Progenitor cell of endocrine pancreas (in vitro differentiated cells): ENCODE measurements at places on chromosomes 7 and 10.

- no peak for DNase-seq
These were observed 36.0 kb upstream of the CUX1 start for GRCh38 chr7:101781439-101781838.

DNA sequence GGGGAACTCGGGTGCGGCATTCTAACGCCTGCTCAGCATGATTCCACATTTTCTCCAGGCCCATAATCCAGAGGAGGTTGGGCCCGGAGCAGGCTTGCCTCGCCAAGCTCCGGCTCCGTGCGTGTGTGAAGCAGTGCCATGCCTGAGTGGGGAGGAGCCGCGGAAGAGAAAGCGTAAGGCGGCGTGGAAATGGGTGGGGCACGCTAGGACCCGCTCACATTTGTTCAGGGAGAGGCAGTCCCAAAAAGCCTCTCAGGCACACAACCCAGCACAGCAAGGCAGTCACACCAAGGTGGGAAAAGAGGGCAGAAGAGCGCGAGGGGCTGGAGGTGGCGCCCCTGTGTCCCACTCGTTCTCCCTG, 695 bp upstream of the VDAC2 start:
- DNase-seq, result no peak

DNA sequence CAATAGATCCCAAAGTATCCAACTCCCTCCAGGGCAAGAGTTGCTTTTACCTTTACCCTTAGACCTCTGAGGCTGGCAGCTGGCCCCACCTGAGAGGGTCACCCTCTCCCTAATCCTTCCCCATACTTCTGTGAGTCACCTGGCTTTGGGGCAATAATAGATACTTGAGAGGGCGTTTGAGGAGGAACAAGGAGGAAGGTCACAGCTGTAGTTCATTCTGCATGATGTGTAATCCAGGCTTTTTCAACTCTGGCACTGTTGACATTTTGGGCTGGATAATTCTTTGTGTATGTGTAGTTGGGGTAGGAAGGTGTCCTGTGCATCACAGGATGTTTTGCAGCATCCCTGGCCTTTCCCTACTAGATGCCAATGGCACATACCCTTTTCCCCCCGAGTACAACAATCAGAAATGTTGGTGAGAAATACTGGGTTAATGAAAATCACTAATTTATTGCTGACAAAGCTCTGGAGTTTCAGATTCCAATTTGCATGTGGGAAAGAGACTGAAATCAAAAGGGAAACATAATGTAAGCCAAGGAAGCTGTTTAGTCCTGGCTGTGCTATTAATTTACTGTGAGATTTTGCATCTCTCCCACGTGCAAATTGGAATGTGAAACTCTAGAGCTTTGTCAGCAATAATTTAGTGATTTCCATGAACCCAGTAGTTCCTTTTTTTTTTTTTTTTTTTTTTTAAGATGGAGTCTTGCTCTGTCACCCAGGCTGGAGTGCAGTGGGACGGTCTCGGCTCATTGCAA, 3.6 kb downstream of the BLVRA start:
- DNase-seq, result no peak

GRCh38 chr7:120732256-120732655, 125.7 kb downstream of the TSPAN12 start:
- no peak for DNase-seq

GRCh38 chr10:111116762-111117445, 40.1 kb downstream of the ADRA2A start:
- DNase-seq, result no peak

GRCh38 chr10:73839276-73839966, 28.0 kb upstream of the NDST2 start:
- no peak for DNase-seq

DNA sequence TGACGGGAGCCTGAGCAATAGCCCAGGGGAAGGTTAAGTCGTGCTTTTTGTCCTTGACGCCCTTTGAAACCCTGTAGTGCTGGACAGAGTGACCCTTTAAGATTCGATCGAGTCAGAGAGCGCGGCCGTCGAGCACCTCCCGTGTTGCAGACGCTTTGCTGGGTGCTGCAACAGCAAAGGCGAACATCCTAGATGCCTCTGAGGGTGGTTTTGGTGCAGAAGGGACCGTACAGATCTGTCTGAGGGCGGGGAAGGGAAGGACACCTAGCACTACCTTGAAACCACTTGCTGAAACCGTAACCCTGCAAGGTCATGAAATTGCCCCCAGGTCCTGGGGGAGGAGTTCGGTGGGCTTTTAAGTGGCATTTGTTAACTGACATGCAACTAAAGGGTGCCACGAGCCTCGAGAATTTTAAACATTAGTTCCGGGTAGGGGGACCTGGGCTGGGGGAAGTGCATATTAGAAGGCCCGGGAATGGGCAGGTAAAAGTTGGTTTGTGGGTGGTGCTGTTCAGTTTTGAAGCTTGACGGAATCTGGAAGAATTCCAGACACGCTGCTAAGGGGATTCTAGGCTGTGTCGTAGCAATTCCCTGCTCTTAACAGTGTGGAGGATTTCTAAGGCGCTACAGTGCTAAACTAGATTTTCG, 786 bp downstream of the ATP5F1C start:
- DNase-seq, result no peak

GRCh38 chr7:127146746-127147536, 105.8 kb downstream of the GRM8 start:
- DNase-seq, result no peak

- DNase-seq, result no peak
These were observed 2.0 kb upstream of the TSPAN14 start for GRCh38 chr10:80452069-80452468.

GRCh38 chr7:137985897-137986251, 16.0 kb downstream of the CREB3L2 start:
- no peak for DNase-seq

GRCh38 chr10:92839191-92840085, 8.9 kb upstream of the EXOC6 start:
- DNase-seq, result no peak

DNA sequence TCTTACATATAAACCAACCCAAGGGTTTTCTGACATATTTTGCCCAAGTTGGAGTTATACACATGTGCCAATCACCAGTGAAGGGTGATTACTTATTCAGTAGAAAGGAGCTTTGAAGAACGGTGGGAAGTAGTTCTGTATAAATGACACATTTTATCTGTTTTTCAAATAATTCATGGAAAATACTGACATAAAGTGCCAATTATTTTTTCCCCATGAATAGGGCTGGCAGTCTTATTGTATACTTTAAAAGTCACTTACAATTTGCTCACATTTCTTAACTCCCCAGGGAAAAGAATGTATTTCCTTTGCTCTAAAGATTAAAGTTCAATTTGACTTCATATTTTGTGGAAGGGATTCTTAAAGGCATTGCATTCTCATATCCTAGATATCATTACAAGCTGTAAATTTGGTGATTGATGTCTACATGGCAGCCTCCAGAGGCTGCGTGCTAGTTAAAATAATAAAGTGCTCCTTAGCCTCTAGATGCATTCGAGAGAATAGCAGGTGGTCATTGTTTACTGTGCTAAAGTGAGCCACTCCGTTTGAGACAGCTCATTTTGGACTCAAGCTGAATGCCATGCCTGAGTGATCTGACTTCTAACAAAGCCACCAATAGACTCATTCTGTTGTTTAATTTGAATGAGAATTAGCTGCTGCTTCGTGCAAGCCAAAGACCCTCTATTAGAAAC, 148.8 kb upstream of the NRP1 start:
- no peak for DNase-seq

GRCh38 chr10:8873310-8873709, 818.8 kb downstream of the GATA3 start:
- no peak for DNase-seq

DNA sequence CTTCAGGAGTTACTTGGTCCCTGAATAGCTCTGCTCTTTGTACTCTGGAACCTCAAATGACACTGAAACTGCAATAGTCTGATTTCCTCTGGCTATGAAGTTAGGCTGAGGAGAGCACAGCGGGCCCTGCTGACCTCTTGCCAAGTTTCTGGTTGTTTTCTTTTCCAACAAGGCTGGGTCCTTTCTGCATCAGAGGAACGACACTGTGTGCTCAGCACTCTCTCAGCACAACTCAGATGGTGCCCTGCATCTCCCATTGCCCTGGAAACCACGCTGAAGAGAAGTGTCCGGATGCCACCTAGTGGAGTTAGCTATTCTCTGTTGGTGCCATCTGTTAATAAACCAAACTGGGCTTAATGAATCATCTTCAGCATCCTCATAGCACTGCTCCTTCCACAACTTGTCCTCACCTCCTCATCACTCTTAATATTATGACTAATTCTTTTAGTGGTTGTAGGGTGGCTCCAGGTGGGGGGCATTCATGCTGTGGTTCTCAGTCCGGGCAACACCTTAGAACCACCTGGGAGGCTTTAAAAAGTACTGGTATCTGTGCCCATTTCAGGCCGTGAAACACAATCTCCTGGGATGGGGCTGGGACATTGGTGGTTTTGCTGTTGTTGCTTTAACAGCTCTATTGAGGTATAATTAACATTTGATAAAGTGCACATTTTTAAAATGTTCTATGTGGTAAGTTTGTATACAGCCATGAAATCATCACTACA, 8.2 kb upstream of the EFCAB10 start:
- no peak for DNase-seq

- DNase-seq, result no peak
These were observed 11.6 kb downstream of the ZDHHC6 start for GRCh38 chr10:112434988-112435619.

DNA sequence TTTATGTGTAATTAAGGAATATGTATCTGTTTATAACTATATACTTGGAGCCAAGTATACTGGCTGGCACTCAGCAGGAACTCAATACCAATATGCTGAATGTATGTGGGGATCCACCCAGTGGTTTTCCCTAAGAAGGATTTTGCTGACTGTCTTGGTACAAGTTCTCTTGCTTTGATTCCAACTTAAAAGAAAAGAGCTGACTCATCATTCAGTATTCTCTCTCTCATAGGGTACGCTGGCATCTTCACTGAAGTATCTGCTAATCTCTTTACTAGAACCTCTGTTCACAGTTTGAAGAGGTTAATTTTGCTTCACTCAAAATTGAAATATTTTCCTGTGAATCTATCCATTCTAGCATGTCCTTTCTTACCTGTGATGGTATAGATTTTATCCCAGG, 1044.8 kb downstream of the CNTNAP2 start:
- DNase-seq, result no peak

- DNase-seq, result no peak
These were observed 16.4 kb downstream of the TBXAS1 start for GRCh38 chr7:139845443-139845805.

GRCh38 chr7:36308031-36308430, 81.6 kb upstream of the ANLN start:
- no peak for DNase-seq

DNA sequence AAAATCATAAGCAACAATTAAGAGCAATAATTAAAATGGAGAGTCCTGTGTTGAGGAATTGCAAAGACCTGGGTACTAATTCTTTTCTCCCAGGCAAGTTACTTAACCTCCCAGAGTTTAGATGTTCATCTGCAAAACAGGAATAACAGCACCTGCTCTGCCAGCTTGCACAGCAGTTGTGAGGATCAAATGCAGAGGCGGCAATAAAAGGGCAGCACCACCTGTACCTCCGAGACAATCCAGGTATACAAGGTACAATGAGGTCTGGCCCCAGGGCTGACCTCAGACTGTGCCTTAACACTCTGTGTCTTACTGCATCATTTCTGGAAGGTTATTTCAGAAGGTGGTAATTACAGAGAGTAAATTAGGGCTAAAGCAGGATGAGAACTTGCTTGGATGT, 14.5 kb upstream of the FAM204A start:
- DNase-seq, result no peak

- DNase-seq, result no peak
These were observed 957.2 kb upstream of the GHITM start for GRCh38 chr10:83182076-83182475.

DNA sequence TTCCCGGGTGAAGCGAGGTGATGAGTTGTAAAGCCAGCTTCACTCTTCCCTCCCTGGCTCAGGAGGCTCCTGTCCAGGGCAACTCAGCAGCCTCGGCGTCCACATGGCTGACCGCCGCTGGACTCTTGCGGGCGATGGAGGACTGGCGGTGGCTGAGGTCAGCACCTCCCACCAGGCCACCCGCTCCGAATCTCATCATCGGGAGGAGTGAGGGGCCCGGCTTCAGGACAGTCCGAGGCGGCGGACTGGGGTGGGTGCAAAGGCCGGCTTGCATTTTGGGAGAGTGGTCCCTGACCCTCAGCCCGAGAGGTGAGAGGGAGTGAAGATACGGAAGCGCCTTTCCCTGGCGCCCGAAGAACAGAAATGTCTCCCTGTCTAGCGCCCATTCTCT, 759 bp downstream of the DNAJB12 start:
- DNase-seq, result no peak

GRCh38 chr7:148772297-148773089, 73.8 kb downstream of the CUL1 start:
- DNase-seq, result no peak

GRCh38 chr10:7887174-7887816, 69.0 kb downstream of the TAF3 start:
- DNase-seq, result no peak

- DNase-seq, result no peak
These were observed 114.2 kb upstream of the HABP2 start for GRCh38 chr10:113438652-113439051.

DNA sequence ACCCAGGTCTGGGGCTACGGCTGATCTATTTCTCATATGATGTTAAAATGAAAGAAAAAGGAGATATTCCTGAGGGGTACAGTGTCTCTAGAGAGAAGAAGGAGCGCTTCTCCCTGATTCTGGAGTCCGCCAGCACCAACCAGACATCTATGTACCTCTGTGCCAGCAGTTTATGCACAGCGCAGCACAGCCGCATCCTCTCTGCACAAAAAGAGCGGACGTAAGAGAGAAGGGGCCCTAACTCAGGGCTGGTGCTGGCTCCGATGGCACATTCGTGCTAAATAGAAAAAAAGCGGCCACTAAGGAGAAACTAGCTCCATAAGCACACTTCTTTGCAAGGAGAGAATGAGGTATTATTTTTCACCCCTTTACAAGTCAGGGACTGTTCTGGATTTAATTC, 28.3 kb upstream of the PRSS1 start:
- no peak for DNase-seq

DNA sequence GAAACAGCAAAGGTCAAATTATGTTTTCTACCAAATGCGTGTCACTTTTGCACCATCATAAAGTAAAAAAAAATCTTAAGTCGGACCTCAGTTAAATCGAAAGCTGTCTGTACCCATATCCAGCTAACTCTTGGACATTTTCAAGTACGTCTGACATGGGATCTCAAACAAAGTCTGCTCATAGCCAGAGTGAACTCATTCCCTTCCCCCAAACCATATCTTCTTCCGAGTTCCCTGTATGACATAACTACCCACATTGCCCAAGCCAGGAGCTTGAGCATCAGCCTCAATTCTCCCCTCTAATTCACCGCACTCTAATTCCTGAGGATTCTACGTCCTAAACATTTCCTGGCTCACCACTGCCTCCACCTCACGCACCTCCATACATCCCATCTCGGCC, 44.8 kb upstream of the TARP start:
- DNase-seq, result no peak

- no peak for DNase-seq
These were observed 54.9 kb downstream of the SEMA3E start for GRCh38 chr7:83593921-83594475.

GRCh38 chr10:50992356-50992901, 81.9 kb upstream of the PRKG1 start:
- DNase-seq, result no peak

- no peak for DNase-seq
These were observed 39.0 kb upstream of the SLIT1 start for GRCh38 chr10:97224483-97225435.

- DNase-seq, result no peak
These were observed 18.0 kb downstream of the MACC1 start for GRCh38 chr7:20199015-20199737.
